ENCODE measurements at places on chromosomes 16 and 17.

- no peak for DNase-seq
These were observed 539 bp upstream of the CKLF start for GRCh38 chr16:66551788-66552285.

- DNase-seq, result no peak
These were observed 38.6 kb upstream of the HS3ST2 start for GRCh38 chr16:22775220-22775922.

GRCh38 chr17:13590441-13590840, 11.3 kb downstream of the HS3ST3A1 start:
- DNase-seq, result no peak

GRCh38 chr16:56005958-56006357, 130.8 kb upstream of the CES5A start:
- no peak for DNase-seq

- no peak for DNase-seq
These were observed 29.7 kb downstream of the LRRC75A start for GRCh38 chr17:16462070-16462864.

Measured in activated effector memory CD4-positive, alpha-beta T cell treated with anti-CD3 and anti-CD28 coated beads, Interleukin-2, amount 50 U/mL, for 16 hours (primary cell).